ENCODE measurements at places on chromosomes 16 and 17.

GRCh38 chr17:44065668-44066203 lies 735 bp downstream of the LSM12 start:
- no peak for DNase-seq

DNA sequence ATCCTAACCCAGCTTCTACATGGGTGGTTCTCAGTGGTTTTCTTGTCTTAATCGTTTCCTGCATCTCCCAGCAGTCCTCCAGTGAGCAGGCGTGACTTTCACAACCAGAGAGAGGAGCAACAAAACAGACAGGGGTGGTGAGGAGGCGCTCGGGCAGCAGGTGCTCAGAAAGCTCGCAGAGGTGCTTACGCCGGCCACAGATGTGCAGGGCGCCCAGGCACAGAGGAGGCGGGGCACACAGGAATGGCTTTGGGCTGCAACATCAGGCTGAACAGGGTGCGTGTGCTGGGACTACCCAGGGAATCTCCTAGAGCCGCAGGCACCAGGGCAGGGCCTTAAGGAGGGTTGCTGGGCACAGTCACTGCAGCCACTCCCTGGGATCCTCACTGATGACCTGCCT lies 32.6 kb downstream of the KLHDC4 start:
- no peak for DNase-seq

DNA sequence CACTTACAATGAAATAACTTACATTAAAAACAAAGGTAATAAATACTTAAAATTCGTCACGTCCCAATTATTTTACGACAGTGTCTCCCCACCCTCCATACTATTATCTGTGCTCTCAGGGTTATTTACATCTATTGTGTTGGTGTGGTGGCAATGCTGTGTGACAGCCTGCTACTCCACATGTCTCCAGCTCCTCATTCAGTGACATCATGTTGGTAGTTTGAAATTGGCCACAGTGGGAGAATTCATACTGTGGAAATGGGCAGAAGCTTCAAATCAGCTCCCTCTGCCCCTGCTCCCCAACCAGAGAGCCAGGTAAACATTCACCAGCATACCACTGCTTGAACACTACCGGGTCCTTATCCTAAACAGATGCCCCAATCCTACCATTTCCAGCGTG lies 6.3 kb downstream of the TNS4 start:
- no peak for DNase-seq

- DNase-seq = no peak
These were observed 120.6 kb upstream of the KCNJ16 start for GRCh38 chr17:69954241-69954925.

GRCh38 chr17:82875407-82875856 lies 35.6 kb upstream of the ZNF750 start:
- DNase-seq = no peak

- DNase-seq = no peak
These were observed 13.0 kb downstream of the NMRAL1 start for GRCh38 chr16:4461250-4462085.

DNA sequence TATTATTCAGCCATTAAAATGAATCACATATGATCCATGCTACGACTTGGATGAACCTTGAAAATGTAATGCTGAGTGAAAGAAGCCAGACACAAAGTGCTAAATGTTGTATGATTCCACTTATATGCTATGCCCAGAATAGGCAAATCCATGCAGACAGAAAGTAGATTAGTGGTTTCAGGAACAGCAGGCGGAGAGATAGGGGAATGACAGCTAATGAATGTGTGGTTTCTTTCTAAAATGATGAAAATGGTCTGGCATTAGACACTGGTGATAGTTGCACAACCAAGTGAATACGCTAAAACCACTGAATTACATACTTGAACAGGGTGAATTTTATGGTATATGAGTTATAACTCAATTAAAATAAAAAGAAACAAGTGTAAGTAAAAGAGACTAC lies 121.8 kb upstream of the NOG start:
- DNase-seq = no peak

DNA sequence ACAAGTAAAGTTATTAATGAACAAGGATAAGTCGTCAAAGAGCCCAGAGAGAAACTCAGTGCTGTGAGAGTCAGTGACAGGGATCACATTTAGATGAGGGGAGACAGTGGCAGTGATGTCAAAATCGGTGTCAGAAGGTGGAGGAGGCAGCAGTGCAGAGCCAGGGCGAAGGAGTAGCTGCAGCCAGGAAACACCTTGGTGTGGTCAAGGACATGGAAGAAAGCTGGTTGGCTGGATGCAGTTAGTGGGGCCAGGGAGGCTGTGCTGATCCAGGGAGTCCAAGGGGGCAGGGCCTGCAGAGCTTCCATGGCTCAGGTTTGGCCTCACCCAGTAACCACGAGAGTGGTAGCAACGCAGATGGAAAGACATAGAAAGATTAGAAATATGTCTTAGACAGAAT lies 50.7 kb upstream of the ADORA2B start:
- DNase-seq = peak; percentile 50

DNA sequence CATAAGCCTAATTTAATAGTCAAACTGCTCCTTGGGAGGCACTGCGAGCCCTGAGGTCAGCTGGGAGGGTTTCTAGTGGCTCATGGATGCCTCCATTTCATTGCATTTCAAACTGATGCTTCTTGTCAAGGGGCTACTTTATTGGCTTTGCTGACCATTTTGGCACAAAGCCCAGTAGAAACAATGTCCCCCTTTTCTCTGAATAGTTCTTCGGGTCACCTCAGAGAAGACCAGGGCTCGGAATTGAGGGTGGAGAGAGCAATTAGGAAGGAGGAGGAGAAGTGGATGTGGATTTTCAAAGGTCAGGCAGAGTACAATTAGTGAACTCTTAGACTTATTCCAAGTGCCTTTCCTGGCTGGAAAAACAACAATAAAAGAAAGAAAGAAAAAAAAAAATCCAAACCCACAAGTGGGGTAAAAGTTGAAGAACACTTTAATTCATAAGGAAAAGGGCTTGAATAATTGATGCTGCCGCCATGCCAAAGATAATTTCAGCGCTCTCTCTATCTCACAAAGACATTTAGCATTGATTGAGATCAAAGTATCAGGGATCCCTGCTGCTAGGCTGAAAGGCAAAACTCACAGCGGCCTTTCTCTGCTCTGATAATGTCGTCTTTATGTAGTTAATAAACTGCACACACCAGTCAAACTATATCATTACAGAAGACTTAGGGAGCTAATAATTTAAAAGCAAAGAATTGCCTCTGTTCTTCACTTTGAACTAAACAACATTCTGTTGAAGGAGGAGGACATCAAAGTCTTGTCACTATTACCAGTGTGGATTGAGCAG lies 122.7 kb downstream of the RGS9 start:
- DNase-seq = no peak

DNA sequence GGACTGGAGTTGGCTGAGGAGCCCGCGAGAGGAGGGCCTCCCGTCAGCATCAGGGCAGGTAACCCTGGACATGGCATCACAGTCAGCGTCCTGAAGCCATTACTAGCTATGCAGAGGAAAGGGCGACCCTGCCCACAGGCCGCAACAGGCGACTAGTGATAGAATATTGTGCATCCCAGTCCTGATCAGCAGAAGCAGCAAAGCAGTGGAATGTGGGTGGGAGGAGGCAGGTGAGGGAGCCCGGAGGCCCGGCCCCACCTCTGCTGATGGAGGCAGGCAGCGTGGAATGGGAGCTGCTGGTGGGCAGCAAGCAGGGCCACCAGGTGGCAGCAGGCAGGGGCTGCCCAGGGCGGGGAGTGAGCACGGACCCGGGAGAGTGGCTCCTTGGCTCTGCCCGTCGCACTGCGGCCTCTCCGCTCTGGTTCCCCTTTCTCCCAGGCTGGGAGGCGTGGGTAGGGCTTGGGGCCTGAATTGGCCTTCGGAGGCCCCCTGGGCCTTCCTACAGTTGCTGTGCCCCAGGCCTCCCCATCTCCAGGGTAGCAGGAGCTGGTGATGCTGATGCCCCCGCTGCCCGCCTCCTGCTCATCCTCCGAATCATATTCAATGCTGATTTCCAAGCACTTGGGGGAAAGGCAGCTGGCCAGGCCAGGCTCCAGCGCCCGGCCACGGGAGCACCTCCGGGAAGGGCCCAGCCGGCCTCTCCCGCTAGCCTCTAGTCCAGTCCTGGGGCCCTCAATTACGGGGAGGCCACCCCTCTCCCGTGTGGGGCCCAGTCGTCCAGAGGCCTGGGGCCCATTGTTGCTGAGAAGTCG lies 20.2 kb downstream of the TSPOAP1 start:
- peak; percentile 69 for DNase-seq

GRCh38 chr17:3004150-3004801 lies 59.1 kb downstream of the OR1D5 start:
- DNase-seq = peak; percentile 99

DNA sequence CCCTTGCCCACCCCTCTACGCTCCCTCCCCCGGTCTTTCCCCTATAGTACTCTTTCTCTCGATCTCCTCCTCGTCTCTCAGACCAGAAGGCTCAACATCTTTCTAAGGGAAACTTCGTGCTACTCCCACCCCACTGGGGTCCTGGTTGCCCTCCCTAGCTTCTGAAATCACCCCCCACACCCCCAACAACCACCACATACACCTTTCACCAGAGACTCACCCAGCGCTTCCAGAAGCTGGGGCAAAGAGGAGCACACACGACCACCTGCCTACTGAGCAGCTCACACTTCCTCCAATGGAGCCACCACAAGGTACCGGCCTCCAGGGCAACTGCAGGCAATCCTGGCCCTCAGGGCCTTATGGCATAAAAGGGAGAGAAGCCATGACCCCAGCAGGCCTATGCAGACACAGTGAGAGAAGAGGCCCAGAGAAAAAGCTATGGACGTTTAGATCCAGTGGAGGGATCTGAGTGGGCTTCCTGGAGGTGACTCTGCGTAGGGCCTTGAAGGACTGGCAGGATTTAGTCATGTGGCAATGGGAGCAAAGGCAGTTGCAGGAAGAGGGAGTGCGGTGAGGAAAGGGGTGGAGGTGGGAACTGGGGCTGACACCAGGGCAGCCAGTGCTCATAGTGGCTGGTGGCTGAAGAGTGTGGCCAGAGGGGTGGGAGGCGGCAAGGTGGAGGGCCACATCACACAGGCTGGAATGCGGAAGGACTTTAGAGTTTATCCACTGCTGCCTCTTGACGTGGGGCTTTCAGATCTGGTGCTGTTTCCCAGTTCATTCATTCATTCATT lies 12.1 kb upstream of the TMEM92 start:
- DNase-seq = no peak

DNA sequence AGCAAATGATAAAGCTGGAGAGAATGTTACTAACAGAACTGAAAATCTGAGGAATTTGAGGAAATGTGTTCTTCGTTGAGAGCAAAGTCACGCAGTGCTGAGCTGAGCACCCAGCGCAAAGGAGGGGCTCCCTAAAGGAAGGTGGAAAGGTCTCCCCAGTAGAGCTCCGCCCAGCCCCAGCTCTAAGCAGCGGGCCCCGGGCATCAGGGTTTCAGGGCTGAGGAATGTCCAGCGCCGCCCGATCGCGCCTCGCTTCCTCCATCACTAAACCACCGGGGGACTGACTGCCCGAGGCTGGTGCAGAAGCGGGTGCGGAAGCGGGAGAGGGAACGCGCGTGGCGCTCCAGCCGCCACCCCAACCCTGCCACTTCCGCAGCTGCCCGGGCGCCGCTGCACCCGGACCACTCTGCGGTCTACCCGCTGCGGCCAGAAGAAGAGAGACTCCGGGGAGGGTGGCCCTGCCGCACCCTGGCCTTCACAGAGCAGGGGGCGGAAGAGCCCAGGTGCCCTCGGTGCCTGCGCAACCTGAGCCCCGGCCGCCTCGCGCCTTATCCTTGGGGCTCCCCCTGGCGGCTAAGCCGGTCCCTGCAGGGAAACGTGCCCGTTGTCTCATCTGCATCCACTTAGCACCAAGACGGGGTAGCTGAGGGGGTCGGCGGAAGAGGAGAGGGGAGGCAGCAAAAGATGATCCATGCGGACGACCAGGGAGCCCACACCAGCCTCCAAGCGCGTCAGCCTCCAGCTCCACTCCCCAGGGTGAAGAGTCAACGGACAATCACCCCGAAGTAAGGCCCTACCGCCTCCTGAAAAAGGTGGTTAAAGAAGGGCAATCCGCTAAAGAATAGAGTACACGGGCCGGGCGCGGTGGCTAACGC lies 12.4 kb upstream of the GUCY2D start:
- peak; percentile 81 for DNase-seq

- no peak for DNase-seq
These were observed 17.6 kb downstream of the LPCAT2 start for GRCh38 chr16:55526441-55526840.

- no peak for DNase-seq
These were observed 75.1 kb downstream of the ZNF778 start for GRCh38 chr16:89292443-89293078.

DNA sequence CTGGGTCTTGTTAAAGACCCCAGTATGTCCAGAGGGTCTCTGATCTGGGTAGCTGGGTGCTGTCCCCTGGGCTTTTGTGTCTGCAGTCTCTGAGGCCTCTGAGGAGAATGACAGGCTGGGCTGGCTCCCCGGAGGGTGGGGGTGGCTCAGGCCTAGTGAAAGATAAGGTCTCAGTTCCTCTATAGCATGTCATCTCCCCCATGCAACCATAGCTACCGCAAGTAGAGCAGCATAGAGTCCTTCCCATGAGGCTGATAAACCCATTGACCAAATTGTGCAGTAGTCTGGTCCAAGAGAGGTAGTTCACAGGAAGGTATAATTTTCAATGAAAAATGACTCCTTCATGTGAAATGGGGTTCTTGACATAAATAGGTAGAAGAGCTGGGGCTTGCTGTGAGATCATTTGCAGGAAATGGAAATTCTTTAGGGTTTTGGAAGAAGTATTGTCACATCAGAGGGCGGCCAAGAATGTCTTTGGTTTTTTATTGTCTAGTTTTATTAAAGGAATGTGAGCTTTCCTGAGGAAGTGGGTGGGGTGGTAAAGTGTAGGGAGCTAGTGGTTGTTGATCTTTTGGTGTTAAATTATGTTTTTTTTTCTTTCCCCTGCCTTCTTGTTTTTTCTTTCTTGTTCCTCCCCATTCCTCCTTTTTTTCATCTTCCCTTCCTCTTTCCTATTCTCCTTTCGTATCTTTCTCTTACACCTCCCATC lies 21.0 kb downstream of the SLC7A6OS start:
- DNase-seq = no peak

- DNase-seq = no peak
These were observed 225.4 kb downstream of the SEC14L1 start for GRCh38 chr17:77366206-77366557.

- peak; percentile 74 for DNase-seq
These were observed 9.1 kb downstream of the SLC16A3 start for GRCh38 chr17:82237746-82238471.

- no peak for DNase-seq
These were observed 17.2 kb downstream of the METRNL start for GRCh38 chr17:83096401-83097224.

GRCh38 chr16:11058832-11059231 lies 114.5 kb downstream of the CLEC16A start:
- DNase-seq = no peak

DNA sequence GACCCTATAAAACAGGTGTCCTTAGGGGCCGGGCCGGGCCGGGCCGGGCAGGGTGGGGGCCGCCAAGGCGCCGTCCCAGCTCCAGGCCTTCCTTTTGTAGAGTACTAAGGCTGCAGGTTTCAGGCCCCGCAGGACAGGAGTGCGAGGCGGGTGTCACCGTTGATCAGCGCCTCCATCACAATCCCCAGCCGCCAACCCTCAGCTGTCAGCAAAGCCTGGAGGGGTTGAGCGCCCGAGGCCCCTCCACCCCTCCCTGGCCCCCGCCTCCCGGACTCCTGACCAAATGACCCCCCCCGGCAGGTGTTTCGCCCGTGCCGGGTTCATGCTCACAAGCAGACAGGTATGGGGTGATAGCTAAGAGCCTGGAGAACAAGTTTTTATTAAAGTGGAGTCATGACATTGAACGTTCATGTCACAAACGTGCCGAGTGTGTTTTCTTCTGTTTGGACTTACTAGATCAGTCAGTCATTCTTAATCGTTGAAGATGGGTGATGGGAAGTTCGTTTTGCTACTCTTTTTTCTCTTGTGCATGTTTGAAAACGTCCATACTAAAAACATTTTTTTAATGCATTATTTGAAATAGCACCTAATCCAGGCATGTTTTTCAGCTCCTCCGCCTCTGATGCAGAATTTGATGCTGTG lies 534 bp downstream of the ARL2BP start:
- DNase-seq = no peak

All from coronary artery (tissue), 2 donors.